ENCODE measurements at places on chromosomes 12 and 14.

DNA sequence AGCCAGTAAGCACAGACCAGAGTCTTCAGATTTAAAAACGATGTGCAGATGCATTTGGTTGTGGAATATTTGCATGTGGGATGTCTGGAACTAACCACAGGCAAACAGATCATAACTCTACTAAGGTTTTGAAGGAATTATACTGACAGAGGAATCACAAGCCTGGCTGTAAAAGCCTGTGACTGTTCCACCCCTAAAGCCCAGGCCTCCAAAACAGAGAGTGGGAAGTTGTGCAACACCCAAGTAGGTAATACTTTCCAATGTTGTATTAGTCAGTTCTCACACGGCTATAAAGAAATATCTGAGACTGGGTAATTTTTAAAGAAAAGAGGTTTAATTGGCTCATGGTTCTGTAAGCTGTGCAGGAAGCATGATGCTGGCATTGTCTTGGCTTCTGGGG, 68.1 kb upstream of the DCD start:
- DNase-seq = no peak

DNA sequence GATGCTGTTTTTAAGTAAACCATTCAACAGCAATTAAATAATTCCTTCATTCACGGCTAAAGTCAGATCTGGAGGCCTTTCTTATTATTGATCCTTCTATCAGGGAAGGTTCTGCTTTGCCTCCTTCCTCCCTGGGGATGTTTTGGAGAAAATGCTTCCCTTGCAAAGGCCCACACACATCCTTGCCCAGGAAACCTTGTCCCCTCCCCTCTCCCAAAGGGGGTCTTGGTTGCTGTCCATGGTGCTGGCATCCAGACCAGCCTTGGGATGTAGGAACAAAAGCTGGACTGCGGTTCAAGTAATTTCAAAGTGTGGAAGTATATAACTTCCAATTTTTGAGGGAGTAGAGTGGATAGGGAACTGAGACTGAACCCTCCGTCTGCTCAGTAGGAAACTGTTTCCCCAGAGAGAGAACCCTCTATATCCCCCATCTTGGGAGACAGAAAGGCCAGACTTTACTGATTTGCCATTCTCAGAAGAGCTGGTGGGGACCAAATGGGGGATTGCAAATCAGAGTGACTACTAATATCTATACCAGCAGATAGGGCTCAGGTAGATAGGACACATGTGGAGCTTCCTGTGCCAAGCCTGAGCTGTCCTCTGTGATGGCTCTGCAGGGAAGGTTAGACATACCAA, 5.6 kb downstream of the MARCHF9 start:
- no peak for DNase-seq

GRCh38 chr14:97013878-97014277, 216.7 kb downstream of the VRK1 start:
- DNase-seq = no peak

DNA sequence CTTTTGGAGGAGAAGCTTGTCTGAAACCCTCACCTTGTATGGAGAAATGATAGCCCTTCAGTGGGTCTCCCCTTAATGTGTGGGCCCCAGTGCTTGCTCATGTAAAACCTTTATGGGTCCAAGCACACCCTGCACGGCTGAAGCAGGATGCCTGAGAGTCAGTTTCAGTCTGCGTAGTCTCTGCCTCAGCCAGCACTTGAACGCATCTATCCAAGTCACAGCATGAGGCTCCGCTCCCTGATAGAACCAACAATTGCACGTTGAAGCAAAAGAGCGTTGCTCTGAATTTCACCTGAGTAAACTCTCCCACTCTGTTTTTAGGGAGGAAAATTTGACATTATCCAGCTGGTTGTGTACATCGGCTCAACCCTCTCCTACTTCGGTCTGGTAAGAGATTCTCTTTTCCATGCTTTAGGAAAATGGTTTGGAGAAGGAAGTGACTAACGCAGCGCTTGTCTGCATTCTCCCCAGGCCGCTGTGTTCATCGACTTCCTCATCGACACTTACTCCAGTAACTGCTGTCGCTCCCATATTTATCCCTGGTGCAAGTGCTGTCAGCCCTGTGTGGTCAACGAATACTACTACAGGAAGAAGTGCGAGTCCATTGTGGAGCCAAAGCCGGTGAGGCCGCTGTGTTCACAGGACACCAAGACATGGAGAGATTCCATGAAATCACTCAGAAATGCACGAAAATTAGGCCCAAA, 33.0 kb upstream of the P2RX4 start:
- no peak for DNase-seq

- no peak for DNase-seq
Observed at GRCh38 chr12:39427360-39427808, 15.5 kb downstream of the KIF21A start.

DNA sequence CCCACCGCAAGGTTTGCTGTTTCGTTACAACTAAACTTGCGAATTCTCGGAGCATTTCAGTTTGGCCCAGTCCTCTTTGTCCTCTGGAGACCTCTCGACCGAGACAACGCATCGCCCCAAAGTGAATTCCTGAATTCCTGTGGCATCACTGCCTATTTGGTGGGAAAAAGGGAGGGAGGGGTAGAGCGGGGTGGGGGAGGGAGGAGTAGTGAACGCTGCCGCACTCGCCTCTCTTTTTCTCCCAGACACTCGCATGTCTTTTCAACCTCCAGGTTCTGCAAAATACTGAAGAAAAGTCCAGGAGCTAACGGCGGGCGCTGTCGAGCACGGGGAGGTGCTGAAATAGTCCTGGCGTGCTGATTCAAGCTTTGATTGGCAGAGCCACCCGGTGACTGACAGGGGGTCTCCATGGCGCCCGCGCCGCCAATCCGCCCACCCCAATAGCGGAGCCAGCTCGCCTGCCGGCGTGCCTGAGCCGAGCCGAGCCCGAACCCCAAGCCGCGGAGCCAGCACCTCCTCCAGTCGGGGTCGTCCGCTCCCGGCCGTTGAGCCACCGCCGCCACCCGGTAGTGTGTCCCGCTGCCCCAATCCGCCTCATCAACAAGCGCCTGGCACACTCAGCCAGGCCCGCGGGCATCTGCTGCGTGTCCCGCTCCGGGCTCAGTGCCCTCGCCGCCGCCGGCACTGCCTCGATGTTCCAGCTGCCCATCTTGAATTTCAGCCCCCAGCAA, at the start of gene SIX6:
Gene SIX6 (plus strand): TSS at position 440 of the 731 bp plus-strand sequence. CDS start 253 bp downstream, at position 693.
- DNase-seq = no peak

- DNase-seq = no peak
Observed at GRCh38 chr14:53047307-53048069, 96.6 kb upstream of the FERMT2 start.

- DNase-seq = no peak
Observed at GRCh38 chr12:57641699-57642442, 8.9 kb upstream of the B4GALNT1 start.

GRCh38 chr12:27965411-27965810, 7.1 kb downstream of the PTHLH start:
- no peak for DNase-seq

GRCh38 chr12:57156701-57157403, 9.4 kb upstream of the LRP1-AS start:
- no peak for DNase-seq

DNA sequence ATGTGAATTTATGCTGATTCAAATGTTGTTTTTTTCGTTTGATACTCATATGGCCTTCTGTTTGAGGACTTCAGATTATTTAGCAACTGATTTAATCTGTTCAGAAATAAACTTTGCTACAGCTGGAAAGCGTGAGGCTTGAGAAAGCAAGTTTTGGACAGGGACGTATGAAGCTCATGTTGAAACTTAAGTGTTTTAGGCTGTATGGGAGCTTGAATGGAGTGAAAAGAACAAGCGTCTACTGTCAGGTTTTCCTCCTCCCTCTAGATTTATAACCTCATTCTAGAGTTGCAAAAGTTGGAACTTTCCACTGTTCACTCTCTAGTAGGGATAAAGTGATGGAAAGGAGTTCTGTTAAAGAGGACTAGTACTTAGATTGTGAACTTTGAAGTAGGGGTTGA, 1.0 kb downstream of the PRPF39 start:
- DNase-seq = no peak

DNA sequence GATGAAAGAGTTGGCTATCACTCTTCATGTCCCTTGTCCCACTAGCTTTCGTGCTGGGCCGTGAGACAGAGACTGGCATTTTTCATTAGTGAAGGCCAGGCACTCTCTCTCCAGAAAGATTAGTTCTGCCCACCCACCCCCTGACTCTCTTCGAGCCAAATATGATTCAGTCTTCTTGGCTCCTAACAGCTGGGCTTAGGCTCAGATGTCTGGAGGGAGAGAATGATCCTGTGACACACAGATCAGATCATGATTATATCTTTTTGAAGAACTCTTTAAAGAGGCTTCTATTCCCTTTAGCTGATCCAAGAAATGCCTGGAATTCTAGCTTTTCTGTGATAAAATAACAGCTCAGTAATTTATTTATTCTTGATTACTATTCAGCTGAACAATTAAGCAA, 5.2 kb upstream of the GNG2 start:
- no peak for DNase-seq

GRCh38 chr12:64825143-64826021, 935 bp downstream of the TBC1D30 start:
- DNase-seq = peak; percentile 10

- DNase-seq = no peak
Observed at GRCh38 chr14:63204407-63205043, at the start of gene RHOJ. Gene RHOJ (plus strand): TSS chr14:63204443. CDS start chr14:63204870, 427 bp downstream.

DNA sequence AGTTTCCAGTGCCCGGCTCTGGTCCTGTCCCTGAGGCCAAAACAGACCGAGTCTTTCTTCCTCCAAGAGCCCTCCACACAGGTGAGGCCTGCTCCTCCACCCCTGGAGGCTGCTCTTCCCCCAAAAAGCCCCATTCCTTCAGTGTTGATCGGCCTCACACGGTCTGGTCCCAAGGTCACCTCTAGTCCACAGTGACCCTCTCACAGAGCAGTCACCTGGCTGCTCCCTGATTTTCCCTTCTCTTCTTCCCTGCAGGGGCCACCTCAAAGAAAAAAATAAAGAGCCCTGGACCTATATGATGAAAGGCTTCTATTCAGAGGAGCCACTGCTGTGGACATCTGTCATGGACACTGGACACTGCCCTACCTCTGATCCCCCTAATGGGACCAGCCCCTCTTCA, 42.5 kb downstream of the TTC7B start:
- no peak for DNase-seq

GRCh38 chr12:87092421-87092820, 836.2 kb upstream of the MGAT4C start:
- no peak for DNase-seq

DNA sequence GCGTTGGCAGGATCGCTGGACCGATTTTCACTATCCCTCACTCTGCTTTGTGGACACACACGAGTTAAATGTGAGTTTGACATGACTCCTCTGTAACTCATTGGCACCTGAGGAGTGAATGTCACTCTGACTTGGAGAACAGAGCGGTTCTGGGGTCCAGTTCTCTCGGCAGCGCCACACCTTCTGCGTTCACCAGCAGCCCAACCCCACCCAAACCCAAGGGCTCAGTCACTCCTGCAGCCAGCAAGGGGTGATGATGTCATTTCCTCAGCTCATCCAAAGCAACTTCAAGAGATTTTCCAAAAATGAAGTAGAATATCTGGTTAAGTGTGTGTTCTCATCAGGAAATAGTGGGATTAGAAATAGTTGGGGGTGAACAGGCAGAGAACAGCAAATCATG, 36.3 kb downstream of the ADGRD1 start:
- no peak for DNase-seq

GRCh38 chr12:112191840-112192321, 66.5 kb downstream of the TRAFD1 start:
- no peak for DNase-seq

DNA sequence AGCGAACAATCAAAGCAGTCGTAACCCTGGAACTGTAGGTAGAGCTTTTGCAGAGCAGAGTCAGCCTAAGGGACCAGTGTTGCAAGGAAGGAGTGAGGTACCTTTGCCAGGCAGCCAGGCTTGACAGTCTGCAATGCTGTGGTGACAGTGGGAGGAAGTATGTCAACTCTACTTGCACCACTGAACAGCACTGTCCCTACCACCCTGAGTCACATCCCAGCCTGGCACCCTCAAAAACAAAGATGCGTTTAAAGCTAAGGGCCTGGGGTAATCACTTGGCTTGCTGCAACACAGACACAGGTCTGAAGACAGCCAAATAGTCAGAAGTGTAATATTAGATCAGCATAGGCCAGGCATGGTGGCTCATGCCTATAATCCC, 141.9 kb downstream of the DPF3 start:
- no peak for DNase-seq

DNA sequence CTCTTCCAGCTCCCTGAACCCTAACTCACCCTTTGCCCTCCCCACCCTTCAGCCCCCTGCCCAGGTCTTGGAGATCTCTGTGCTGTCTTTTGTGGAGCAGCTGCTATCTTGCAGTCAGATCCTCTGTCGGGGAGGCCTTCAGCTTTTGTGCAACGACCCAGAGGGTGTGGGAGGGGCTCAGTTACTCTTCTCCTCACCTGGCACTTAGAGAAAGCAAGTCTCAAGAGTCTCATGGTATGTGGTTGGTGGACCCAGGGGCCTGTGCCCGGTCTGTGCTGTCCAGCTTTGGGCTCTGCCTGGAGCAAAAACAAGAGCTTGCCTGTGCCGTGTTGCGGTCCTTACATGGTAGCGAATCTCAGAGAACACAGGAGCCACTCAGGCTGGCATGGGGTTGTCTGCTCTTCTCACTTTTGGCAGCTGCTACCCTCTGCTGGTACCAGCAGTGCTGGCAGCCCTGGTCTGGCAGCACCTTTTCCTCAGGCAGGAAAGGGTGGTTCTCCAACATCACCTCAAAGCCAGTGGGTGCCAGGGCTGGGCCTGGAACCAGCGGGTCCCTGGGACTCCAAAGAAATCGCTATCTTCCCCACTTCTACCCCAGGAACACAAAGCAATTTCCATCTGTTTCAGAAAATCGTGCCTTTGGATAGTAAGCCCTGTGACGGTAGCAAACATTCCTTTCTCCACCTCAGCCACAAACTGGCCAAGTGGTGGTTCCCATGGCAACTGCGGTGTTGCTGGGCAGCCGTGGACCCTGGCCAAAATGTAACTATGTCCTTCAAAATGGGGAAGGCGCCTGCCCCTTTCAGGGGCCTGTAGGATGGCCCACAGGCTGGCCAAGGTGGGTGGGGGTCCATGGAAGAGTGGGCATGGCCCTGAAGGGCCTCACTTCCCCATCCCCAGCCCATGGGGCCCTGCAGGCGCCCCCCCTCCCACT, 90.0 kb downstream of the RIN3 start:
- DNase-seq = no peak

- no peak for DNase-seq
Observed at GRCh38 chr14:94364964-94365363, 23.4 kb downstream of the SERPINA1 start.

DNA sequence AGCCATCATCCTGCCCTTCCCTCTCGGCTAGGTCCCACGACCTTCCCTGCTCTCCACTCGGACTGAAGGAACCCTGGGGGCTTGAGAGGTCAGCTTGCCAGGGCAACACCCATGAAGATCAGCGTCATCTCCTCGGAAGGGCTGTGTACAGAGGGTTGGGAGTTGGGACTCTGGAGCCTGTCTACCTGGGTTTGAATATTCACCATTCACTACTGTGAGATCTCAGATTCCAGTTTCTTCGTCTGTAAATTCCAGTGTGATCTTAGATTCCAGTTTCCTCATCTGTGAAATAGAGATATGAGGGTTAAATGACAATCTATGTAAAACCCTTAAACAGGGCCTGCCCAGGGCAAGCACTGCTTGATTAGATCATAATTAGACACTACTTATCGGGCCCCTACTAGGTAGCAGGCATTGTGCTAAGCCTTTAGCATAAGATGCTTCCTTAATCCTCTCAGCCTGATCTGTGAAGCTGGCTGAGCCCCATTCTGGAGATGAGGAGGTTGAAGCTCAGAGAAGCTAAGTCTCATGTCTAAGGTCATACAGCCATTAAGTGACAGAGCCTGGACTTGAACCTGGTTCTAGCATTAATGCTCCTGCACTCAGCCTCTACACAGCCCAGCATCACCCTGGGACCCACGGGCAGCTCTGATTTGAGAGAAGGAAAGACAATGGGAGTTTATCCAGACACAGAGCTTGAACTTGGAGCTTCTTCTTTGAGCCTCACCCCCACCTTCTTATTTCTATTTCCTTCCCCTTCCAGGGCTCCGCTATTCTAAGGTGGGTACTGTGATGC, 612 bp upstream of the ZDHHC22 start:
- DNase-seq = no peak
